Activated CD4-positive, alpha-beta T cell treated with anti-CD3 and anti-CD28 coated beads, Interleukin-2, Interleukin-4, amounts not matched to agents 100 ng/mL and 50 ng/mL, durations not matched to agents 16 hours and 8 hours (primary cell): ENCODE measurements at places on chromosomes 13 and 19.
A peak's percentile ranks its signal among the peaks of the same experiment; 100 is the strongest.

- DNase-seq = no peak
Measured at GRCh38 chr19:28018499-28018898, 1194.5 kb downstream of the UQCRFS1 start.

DNA sequence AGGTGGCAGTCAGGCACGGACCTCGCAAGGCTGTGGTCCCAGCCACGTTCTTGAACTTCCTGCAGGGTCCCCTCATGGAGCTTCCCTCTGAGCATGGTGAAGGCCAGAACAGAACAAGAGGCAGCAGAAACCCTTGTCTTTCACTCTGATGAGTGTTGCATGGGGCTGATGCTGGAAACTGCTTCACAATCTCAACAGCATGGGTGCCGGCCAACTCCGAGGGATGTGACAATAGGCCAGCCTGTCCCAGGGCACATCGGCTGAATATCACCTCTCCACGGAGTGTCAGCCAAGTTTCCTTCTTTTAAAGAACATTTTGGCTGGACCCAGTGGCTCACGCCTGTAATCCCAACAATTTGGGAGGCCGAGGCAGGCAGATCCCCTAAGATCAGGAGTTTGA lies 173.9 kb downstream of the FOXO1 start:
- DNase-seq = no peak

DNA sequence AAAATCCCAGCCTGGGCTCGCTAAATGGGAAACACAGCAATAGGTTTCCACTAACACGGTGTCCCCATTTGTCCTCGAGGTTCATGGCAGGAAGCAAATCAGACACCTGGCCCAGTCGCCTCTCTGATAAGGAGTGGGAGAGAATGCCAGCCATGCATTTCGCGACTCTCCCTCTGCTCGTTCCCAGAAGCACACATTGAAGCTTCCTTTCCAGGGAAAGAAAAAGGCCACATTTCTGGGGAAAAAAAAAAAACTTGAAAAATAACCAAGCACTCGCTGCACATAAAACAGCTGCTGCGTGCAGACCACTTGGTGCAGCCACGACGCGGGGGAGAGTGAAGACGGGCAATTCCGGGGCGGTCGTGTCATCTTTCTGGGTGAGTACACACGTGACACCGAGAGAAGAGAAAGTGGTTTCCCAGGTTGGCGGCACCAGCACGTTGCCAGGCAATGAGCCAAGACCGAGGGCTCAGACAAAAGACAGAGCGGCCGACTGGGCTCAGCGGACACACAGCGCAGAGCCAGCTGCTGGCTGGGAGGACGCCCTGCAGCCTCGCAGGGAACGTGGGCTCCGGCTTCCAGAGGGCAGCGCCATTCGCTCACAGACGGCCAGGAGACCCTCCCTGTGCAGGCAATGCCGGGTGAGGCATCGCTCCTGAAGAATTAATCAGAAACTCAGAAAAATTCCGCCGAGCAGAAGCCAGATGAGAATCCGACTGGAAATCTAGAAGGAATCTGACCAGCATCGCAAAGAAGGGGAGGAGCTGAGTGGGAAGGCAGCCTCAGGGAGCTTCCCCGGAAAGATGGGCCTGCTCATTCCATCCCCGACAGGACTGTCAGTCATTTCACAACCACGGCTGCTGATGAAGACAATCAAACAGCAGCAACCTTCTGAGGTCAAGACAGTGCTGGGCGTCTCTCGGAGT lies 83.2 kb upstream of the IRS2 start:
- DNase-seq = no peak

- no peak for DNase-seq
Measured at GRCh38 chr19:3387645-3388589, 21.5 kb downstream of the NFIC start.

- DNase-seq = no peak
Measured at GRCh38 chr19:21677696-21678418, 89.5 kb downstream of the ZNF100 start.

GRCh38 chr19:54387991-54388801 lies 23.5 kb upstream of the LAIR1 start:
- DNase-seq = no peak

GRCh38 chr19:18350490-18350889 lies 10.1 kb downstream of the PGPEP1 start:
- no peak for DNase-seq

DNA sequence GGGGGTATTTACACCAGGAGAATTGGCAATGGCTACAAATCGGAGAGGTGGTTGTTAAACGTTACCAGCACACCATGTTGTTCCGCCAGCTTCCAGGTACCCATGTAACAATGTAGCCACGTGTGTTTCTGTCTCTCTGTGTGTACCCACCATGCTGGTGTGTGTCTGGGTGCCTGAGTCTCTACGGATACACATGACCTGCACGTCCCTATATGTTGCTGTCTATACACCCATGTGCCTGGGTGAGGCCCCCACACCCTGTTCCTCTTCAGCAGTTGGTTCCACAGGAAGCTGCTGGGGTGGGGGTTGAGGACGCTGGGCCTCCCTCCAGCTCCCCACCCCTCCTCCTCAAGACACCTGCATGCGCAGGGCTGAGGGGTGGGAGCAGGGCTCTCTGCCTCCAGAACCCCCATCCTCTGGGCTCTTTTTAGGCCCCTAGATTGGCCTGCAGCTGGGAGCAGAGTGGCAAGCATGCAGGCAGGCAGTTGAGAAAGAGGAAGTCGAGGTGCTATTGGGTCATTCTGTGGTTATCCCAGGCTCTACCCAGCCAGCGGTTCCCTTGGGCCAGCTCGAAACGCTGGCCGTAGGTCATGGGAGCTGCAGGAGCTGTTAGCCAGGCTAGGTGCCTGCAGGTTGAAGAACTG lies at the start of gene ARHGEF18:
Gene ARHGEF18 (plus strand): TSS at position 351 of the 644 bp plus-strand sequence. CDS start 13,954 bp downstream, outside the sequence.
- peak; percentile 31 for DNase-seq

- peak; percentile 35 for DNase-seq
Measured at GRCh38 chr13:26502826-26503225, 54.7 kb upstream of the WASF3 start.

- DNase-seq = no peak
Measured at GRCh38 chr19:56819166-56819565, 21.4 kb downstream of the PEG3 start.

- no peak for DNase-seq
Measured at GRCh38 chr19:19559931-19560330, 21.9 kb downstream of the CILP2 start.

DNA sequence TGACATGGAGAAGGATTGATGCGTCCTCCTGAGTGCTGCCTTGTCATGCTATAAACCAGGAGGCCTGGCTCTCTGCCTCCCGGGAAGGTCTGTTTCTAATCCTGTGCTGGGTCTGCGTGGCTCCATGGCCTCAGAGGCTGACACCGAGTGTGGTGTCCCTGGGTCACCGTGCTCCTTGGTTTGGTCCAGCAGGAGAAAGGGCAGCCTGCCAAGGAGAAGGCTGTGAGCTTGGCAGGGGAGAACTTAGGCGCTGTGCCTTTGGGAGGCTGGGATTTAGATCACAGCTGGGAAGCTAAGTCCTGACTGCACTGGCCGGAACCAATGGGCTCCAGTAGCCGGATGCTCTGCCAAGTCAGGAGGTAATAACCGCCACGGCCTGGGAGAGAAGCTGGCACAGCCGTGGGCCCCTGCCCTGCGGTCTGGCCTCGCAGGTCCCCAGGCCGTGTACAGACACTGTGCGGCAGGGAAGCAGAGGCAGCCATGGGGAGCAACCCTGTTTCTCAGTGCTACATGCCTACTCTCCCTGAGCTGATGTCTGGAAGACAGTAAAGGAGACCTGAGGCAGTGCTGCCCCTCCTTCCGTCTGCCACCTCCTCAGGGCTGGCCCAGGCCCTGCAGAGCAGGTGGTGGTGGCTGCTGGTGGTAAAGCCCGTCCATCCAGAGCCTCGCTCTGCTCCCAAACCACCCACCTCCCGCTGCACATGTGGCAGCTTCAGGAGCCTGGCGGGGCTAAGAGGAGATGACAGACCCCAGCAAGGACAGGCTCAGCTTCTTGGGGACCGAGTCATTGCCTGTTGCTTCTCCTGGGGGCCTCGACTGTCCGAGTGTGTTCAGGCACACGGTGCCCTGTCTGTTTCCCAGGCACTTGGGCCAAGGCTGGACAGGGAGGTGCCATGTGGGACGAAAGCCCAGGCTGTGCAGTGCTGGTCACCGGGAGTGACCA lies 44.9 kb downstream of the C13orf46 start:
- no peak for DNase-seq
